Mesothelial cell of epicardium (in vitro differentiated cells): ENCODE measurements at places on chromosomes 12 and 14.

GRCh38 chr12:128266541-128267130 lies 334 bp upstream of the TMEM132C start:
- DNase-seq, result no peak

DNA sequence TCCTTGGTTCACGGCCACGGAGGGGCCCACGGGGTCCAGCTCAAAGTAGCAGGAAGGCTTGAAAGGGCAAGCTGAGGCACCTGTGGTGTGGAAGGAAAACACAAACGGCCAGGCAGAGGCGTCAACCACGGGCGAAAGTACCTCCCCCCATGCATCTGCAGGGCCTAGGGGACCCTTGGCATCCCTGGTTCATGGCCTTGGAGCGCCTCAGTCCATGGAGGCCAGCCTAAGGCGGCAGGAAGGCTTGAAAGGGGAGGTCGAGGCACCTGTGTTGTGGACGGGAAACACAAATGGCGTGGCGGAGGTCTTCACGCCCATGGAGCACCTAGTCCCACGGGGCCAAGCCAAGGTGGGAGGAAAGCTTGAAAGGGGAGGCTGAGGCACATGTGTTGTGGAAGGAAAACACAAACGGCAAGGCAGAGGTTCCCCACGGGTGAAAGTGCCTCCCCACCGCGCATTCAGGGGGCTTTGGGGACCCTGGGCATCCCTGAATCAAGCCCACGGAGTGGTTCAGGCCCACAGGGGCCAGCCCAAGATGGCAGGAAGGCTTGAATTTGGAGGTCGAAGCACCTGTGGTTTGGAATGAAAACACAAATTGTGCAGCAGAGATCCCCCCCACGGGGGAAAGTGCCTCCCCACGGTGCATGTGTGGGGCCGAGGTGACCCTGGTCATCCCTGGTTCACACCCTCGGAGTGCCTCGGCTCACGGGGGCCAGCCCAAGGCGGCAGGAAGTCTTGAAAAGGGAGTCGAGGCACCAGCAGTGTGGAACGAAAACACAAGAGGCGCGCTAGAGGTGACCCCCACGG lies 380.8 kb downstream of the ALG10 start:
- DNase-seq, result peak; percentile 30

- no peak for DNase-seq
Observed at GRCh38 chr12:113700943-113701342, 229.3 kb upstream of the LHX5 start.

DNA sequence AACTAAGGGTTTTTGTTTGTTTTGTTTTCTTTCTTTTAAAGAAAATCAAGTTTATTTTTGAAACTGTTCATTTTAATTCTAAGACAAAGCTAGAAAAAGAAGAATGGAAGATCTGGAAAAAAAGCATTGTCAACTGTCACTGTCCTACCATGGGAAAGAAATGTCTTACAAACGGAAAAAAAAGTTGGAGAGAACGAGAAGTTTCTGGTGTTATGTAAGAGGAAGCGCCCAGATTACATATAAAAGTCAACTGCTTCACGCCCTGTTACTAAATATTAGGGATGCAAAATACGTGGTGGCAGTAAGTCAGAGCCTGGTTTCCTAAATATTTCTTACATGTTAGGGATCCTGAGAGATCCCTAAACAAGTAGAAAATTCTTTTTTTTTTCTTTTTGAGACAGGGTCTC lies 14.3 kb upstream of the FBXL14 start:
- no peak for DNase-seq

DNA sequence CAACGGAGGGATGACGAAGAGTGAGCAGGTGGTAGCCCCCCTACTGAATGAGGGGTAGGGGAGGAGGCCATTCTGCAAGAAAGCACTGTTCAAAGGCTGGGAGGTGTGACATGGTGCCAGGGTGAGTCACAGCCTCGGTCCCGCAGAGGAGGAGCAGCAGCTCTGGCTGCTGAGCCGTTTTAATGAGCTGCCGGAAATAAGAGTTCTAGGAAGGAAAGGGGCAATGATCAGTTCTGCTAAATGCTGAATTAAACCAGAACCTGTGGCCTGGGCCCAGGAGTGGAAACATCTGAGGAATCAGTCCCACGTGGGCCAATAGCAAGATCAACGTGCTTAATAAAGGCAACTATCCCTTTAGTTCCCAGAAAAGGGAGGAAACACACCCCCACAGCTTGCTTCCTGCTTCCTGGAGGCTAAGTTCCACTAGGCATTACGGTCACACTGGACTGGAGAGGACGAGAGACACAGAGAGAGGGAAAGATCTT lies 3.6 kb downstream of the ABCD4 start:
- DNase-seq, result no peak

DNA sequence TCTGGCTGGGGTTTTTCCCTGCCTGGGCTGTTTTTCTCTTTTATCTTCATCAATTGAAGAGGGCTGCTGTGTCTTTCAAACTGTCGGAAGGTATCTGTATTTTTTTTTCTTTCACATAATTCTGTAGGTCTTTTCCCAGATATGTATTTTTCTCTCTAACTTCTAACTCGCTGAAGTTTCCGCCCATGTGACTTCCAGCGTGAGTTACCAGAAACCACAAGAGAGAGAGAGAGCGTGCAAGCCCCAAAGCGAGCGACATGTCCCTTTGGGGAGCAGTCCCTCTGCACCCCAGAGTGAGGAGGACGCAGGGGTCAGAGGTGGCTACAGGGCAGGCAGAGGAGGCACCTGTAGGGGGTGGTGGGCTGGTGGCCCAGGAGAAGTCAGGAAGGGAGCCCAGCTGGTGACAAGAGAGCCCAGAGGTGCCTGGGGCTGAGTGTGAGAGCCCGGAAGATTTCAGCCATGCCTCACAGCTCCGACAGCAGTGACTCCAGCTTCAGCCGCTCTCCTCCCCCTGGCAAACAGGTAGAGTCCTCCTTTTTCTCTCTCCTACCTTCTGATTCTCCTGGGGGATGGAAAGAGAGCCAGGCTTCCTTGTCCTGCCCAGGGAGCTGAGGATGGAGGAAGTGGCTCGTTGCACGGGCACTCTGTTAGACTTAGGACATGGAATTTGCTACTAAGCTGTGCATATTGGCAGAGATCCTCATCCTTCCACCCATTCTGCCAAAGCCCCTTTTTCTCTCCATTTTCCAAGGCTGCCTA lies at the start of gene BATF:
TSS of gene BATF (plus strand) at position 246 of the 759 bp plus-strand sequence. CDS start at position 460, 214 bp downstream.
- no peak for DNase-seq

GRCh38 chr12:113135178-113136127 lies at the start of gene RASAL1:
Gene RASAL1 (minus strand): TSS chr12:113135761. CDS start chr12:113135462, 299 bp downstream.
- peak; percentile 59 for DNase-seq

- DNase-seq, result no peak
Observed at GRCh38 chr12:77979597-77980250, 149.0 kb downstream of the NAV3 start.

DNA sequence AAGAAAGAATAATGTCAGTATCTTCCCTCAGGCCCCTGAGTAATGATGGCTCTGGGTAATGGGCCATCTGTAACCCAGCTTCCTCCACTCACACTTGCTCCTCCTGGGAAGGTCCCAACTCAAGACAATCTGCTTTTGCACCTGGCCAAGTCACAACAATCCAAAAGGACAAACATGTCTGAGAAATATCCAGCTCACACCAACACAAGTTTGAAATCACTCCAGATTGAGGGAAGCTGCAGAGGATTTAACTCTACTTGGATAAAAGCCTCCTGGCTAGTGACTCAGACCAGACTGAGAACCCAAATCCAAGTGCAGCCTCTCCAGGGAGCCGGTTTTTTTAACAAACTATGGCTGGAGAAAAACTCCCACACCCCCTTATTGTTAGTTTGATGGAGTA lies 34.2 kb downstream of the RTRAF start:
- no peak for DNase-seq

DNA sequence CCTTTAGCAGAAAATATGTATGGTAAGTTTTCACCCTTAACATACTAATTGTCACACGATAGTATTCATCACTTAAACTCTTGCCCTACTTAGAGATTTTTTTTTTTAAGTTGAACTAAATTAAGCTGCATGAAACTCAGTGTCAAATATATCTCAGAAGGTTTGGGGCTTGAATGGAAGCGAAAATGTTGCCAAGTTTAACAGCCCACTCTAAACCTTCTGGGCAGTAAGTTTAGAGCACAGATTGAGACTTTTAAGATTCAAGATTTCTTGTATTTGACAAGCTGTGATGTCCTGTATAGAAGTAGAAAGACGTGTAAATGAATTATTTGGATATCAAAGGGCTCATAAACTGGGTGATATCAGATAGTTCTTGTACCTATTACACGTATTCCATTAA lies 287.3 kb upstream of the FLRT2 start:
- no peak for DNase-seq

- no peak for DNase-seq
Observed at GRCh38 chr12:12784911-12785814, at the start of gene APOLD1. Gene APOLD1 (plus strand): TSS chr12:12785659. CDS start chr12:12785692, 33 bp downstream.

DNA sequence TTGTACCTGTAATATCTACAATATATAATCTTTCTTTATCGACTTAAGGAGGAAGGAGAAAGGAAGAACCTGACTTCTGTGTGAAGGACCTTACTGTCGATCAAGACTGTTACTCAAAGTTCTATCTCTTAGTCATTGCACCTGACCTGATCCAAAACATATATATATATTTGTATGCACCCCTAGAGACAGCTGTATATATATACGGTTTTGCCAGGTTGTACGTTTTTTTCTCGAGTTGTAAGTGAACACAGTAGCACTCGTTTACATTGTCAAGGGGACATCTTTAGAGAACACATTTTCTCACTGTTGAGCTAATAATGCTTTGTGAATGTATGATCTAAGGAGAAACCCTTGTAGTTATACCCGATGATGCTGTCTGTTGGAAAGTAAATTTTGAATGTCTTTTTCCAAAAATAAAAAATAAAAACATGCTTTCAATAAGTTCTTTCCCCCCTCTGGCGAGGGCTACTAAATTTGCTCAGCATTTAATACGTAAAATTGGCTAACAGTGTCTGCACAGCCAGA lies 536 bp upstream of the SLC35E3 start:
- no peak for DNase-seq

DNA sequence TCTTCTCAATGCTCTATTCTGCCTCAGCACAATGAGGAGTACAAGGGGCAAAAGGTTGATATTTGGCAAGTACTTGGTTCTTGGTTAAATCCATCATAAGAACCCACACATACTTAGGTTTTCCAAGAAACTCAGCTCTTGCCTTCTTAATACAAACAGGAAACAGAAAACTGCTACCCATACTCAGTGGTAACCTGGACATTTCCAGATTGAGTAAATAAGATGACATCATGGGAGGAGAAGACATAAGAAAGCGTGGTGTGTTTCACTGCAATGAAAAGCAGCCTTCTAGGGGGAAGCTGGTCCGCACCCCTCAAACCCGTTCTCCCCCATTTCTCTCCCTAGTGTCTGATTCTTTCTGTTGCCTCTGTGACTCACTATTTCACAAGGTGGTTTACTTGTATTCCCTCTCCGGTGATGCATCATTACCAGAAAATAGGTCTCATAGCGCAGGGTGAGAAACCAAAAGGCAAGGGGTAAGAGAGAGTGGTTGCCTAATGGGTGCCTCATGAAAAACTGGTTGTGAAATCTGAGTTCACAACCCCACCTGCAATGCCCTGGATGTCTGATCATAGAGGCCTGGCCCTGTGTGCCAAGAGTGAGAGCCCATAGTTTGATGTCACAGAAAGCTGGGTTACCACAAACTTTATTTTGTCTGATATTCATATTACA lies 326.5 kb upstream of the TBX3 start:
- DNase-seq, result no peak

DNA sequence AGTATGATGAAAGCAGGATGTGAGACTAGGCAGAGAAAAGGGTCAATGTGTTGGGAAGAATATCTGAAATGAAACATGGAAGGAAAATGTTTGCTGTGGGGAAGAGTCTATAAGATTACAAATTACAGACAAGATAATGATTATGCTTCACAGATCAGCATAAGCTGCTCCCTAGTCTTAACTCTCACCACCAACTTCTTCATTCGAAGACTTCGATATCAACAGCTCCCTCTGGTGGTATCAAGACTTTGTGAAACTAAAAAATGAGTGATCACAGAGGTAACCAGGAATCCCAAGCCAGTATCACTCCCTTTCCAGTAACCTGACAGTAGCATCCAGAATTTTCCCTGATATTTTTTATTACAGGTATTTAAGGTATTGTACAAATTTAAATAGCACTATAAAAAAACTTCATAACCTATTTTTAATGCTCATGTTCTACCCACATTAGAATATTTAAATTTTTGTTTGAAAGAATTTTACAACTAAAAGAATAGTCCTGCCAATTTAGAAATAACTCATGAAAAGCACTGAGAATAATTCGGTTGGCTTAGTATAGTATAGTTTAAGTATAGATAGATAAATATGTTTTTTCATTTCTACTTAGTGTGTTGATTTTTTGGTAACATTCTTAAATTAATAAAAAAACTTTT lies 84.4 kb downstream of the C2CD5 start:
- DNase-seq, result no peak

GRCh38 chr14:58362798-58363412 lies 32.8 kb upstream of the TOMM20L start:
- no peak for DNase-seq

DNA sequence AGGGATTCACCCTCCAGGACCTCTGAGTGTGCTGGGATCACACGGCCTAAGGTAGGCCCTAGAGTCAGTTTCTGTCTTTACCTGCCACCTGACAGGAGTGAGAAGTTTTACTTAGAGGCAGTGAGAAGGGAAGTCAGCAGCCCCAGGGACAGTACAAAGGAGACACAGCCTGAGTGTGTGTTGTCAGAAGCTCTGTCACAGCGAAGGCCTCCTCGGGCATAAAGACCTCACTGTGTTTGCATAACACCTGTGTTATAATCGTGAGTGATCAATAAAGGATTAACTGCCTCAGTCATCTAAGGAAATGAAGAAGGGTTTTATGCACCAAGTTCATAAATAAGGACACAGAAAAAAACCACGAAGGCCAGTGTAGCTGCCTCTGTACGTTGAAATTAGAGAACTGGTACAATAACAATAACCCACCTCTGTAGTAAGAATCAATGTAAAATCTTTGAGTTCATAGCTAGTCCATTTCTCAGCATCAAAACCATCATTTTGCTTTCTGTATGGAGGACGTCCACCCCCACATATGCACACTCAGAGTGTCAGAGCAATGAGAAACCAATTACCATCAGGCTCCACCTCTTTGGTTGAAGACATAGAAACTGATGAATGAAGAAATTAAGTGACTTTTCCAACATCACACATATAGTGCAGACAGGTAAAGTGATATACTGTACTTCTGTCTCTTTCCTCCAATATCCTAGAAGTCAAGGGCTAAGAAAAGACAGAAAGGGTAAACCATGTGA lies 159.3 kb downstream of the DAD1 start:
- DNase-seq, result no peak

DNA sequence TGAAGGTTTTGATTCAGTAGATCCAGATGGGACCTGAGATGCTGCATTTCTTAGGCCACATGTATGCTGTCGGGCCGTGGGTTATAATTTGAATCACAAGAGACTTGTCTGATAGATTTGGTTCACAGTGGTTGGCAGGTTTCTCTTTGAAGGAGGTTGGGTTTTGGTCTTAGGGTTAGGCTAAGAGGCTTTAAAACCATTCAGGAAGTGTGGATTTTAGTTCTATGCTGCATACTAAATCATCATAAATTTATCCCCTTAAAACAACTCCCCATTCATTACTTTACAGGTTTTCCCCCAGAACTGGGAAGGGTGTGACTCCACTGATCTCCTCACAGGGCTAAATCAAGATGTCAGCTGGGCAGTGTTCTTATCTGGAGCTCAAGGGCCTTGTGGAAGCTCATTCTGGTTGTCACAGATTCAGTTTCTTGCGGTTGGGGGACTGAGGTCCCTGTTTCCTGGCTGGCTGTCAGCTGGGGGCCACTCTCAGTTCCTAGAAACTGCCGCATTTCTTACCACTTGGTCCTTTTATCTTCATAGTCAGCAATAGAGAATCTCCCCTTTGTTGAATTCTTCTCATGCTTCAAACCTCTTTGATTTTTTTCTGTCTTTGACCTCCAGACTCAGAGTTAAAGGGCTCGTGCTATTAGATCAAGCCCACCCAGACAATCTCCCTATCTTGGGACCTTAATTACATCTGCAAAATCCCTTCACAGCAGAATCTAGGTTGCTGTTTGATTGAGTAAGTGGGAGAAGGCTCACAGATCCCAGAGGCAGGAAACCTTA lies 20.6 kb upstream of the PCNX1 start:
- no peak for DNase-seq
